ENCODE measurements at places on chromosomes 4 and X.
A peak's percentile ranks its signal among the peaks of the same experiment; 100 is the strongest.

DNA sequence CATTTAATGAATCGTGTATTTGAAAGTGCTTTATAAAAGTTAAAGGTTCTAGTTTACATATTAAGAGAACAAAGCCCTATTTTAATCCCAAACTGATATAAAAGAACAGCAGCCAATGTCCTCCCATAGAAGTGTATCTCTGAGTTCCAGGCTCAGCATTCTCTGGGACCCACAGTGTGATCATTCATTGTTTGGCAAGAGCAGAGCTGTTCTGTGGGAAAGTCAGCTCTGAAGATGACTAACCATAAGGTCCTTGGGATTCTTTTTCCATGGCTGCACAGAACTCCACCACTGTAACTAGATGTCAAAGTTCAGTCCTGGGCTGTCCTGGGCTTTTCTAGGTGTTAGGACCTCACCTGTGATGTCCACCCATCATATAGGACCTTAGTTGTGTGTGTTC is 157.0 kb upstream of the TLL1 start:
- no peaks in the 10 kb centered on the region for H3K36me3 ChIP-seq
- no peak overlapping the region for H3K27ac ChIP-seq
- no peak overlapping the region for H3K4me3 ChIP-seq
- no peaks in the 10 kb centered on the region for H3K27me3 ChIP-seq
- peak; percentile 44 for DNase-seq
- no peaks in the 10 kb centered on the region for H3K4me1 ChIP-seq

DNA sequence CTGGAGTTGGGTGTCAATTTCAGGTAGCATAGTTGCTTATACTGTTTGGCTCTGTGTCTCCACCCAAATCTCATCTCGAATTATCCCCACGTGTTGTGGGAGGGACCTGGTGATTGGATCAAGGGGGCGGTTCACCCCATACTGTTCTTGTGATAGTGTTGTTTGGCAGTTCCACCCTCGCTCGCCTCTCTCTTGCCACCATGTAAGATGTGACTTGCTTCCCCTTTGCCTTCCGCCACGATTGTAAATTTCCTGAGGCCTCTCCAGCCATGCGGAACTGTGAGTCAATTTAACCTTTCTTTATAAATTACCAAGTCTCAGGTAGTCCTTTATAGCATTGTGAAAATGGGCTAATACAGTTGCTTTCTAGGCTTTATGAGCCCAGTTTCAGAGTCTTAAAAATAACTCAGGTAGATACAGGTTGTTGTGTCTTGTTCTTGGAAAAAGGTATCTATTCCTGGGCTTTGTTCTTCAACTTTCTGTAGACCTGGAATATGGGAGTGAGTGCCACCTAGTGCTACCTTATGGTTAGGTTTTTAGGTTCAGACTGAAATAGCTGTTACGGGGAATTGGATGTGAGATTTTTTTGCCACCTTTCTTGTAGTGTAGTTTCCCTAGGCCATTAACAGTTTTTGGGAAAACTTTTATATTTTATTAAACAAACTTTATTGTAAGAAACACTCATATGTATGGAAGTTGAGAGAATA is 15.6 kb downstream of the PGK1 start:
- H3K27ac ChIP-seq, result no peak overlapping the region
- no peak overlapping the region for H3K4me3 ChIP-seq
- no peak for DNase-seq

GRCh38 chr4:140887467-140887866 is 131.3 kb upstream of the TBC1D9 start:
- peaks cover 5% of the 10 kb centered on the region for H3K4me1 ChIP-seq
- no peak overlapping the region for H3K4me3 ChIP-seq
- H3K36me3 ChIP-seq, result no peaks in the 10 kb centered on the region
- DNase-seq, result no peak
- no peak overlapping the region for H3K27ac ChIP-seq

GRCh38 chr4:83996254-83996653 is 460.3 kb downstream of the GPAT3 start:
- no peak for DNase-seq
- no peak overlapping the region for H3K4me3 ChIP-seq
- no peak overlapping the region for H3K27ac ChIP-seq
- no peaks in the 10 kb centered on the region for H3K27me3 ChIP-seq
- H3K4me1 ChIP-seq, result no peaks in the 10 kb centered on the region
- no peaks in the 10 kb centered on the region for H3K36me3 ChIP-seq

DNA sequence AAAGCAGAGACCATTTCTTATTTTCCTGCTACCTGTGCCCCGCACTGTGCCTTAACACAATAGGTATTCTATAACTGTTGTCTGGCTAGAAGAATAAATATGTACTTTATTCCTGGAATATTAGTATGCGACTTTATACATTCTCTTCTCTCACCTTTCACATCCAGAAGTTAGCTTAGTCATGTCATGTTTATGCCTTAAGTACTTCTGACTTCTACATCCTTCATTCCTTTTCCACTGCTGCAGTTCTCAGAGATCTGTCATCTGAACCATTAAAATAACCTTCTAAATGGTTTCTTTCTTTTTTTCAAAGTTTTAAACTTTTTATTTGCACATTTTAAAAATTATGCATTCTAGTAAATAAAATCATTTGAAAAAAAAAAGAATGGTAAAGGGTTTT is 34.4 kb downstream of the KIF4A start:
- no peaks in the 10 kb centered on the region for H3K4me1 ChIP-seq
- H3K27ac ChIP-seq, result no peak overlapping the region
- H3K36me3 ChIP-seq, result no peaks in the 10 kb centered on the region
- H3K4me3 ChIP-seq, result no peak overlapping the region
- H3K27me3 ChIP-seq, result peaks cover 15% of the 10 kb centered on the region

DNA sequence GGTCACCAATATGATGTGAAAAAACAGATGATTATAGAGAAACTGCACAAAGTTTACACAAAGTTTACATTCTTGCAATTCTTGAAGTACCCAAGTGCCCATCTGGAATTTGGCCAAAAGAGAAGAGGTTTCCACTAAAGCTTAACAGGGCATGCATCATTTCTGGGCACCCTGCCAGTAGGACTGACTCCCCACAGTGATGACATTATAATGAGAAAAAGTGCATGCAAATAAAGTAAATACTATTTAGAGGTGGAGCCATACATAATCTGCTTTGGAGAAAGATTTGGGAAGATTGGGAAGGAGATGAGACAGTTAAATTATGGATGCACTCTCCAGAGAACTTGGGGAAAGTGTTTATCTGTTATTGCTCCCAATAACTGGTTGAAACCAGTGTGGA is 93.7 kb upstream of the TRPC3 start:
- H3K4me1 ChIP-seq, result peaks cover 5% of the 10 kb centered on the region
- peaks cover 4% of the 10 kb centered on the region for H3K27me3 ChIP-seq
- no peak overlapping the region for H3K4me3 ChIP-seq
- no peaks in the 10 kb centered on the region for H3K36me3 ChIP-seq
- DNase-seq, result peak; percentile 77
- no peak overlapping the region for H3K27ac ChIP-seq

DNA sequence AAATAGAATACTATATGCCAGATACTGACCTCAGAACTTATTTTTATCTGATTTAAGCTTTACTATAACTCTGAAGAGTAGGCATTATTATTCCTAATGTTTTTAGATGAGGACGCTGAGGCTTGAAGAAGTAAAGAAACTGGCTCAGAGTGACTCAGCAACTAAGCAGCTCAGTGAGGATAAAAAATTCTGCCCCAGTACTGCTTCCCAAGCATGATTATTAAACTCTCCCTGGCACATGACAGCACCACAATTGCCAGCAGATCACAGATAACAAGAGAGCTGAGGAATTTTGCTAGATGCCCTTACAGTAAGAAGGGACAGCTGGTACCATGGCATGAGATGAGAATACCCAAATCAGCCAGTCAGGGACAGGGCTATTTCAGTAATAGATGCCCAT is 219.4 kb downstream of the NKX6-1 start:
- H3K27me3 ChIP-seq, result no peaks in the 10 kb centered on the region
- H3K36me3 ChIP-seq, result no peaks in the 10 kb centered on the region
- no peaks in the 10 kb centered on the region for H3K4me1 ChIP-seq
- H3K4me3 ChIP-seq, result no peak overlapping the region

GRCh38 chr4:78517050-78517652 is 34.4 kb upstream of the ANXA3 start:
- H3K27me3 ChIP-seq, result no peaks in the 10 kb centered on the region
- H3K36me3 ChIP-seq, result no peaks in the 10 kb centered on the region
- no peak overlapping the region for H3K27ac ChIP-seq
- H3K4me1 ChIP-seq, result no peaks in the 10 kb centered on the region
